AML-193 (cell line): ENCODE measurements at places on chromosomes 2 and 18.

GRCh38 chr2:30046979-30047378 lies 99.8 kb upstream of the YPEL5 start:
- DNase-seq, result no peak

- no peak for DNase-seq
These were observed 118.8 kb upstream of the EPB41L3 start for GRCh38 chr18:5662586-5663090.

DNA sequence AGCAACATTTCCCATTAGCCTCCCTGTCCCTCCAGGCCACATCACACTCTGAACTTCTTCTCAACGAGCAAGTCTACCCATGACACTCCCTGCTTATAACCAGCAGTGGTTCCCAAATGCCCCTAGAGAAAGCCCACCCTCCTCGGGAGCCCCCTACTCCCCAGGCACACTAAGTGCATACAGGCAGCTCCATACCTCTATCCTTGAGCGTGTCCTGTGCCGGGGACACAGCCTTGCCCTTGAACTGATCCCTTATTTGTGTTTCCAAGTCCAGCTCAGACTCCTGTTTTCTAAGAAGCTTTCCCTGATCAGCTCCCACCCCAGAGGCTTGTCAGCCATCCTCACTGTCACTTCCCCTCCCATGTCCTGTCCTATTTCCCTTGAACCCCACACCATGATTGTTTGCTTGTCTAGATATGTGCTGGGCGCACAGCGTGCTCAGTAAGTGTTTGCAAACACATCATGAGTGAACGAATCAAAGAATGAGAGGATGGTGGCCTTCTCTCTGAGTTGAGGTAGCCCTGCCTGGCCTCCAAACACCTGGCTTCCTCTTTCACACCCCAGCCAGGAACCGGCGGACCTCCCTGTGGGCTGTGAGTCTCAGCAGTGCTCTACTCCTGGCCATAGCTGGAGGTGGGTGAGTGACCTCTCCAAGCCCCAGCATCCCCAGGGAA lies 2.1 kb downstream of the TEX51 start:
- no peak for DNase-seq

GRCh38 chr2:190663839-190664238 lies 15.0 kb downstream of the NAB1 start:
- DNase-seq, result no peak

DNA sequence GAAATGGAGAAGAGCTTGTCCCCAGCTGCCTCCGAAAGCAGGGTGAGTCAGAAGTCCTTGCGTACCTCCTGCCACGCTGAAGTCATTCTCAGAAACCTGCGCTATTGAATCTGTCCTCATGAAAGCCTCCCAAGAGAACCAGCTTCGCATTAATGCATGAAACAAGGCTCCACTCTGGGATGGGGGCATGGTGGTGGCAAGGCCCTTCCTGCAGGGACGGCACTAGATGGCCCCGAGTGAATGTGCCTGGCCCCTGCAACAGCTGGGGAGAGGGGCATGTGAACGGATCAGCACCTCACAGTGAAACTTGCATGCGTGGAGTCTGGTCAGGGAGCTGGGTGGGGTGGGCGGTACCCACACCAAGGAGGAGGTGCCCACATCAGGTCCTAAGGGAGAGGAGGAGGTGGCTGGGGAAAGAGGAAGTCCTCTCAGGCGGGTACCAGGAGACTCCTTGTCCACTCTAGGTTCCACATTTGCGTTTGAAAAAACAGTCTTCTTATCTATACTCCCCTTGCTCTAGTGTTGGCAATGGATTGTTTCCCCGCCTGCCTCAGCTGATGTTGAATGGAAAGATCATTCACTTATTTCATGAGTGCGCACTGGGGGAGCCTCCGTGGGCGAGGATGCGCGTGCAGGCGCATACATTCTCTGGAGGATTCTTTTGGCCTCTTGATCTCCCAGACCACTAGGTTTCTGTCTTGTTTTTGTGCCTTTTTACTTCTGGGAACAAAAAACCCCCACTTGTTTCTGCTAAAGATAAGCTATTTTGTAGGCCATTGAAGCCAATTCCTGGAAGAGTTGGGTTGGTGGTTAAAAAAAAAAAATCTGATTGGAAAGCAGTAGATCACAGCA lies 104.7 kb downstream of the KLHL29 start:
- DNase-seq, result no peak
